Esophagus squamous epithelium (tissue), 5 donors: ENCODE measurements at places on chromosomes 6 and 20.

- no peak for DNase-seq
These were observed 1.1 kb downstream of the PPIL4 start for GRCh38 chr6:149544646-149545257.

DNA sequence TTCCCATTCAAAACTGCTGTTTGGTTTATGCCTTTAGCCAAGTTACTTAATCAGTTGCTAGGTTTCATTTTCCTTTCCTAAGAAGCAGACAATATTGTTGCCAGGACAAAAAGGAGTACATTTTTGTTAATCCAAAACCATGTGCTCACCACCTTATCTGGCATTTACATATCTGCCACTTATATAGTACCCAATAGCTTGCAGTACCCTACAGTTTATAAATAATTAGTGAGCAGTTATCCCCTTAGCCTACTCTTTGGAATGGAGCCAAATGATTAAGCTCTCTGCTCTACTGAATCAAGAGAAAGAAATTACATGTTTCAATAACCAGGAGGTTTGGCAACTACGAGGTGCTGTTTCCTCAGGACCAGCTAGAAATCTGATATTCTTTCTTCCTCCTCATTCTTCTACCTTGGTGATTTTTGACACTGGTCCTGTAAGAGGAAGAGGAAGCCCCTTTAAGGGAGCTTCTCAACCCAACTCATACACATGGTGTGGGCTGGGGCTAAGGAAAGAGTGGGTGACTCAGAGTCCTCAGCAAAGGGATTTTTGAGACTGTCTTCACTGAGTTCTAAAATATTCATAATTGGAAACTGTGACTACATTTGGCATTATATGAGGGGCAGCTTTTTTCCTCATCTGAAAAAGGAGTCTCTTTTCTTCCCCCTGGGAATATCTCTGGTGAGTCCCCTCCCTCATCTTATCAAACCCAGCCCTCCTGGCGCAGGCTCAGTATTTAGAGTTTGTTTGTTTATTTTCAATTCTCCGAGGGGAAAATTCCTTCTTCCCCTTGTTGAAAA lies 1.5 kb downstream of the ZNFX1 start:
- DNase-seq = no peak

DNA sequence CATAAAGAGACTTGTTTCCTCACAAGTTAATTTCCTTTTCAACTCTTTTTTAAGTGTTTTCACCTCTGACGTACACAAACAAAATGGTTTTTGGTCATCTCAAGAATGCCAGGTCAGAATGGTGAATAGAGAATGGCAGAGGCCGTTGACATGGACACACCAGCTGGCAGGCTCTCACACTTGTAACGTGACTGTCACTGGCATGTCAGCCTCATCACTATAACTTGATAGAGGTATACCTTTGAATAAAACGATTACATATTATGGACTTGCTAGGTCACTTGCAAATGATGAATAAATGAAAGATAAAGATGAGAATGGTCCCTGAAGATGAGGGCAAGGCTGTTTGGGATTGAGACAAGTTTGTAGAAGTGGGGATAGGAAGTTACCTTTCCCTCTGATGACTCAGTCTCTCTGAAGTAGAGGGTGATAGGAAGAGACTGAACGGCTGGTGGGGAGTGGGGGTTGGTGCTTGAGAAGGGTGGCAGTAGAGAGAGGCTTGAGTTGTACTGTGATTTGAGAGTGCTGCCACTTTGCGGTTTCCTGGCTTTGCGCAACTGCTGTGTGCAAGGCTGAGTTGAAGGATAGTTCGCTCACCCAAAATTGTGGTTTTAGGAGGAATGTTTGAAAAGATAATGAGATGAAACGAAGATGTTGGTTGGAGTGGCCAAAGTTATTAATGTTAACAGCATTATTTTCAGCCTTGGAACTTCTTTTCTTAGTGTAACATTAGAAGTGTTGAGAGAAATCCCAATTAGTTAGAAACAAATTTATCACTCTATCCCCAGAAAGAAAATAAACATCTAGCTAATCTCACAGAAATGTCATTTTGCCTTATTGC lies 30.3 kb downstream of the TBPL1 start:
- DNase-seq = no peak

GRCh38 chr6:111834356-111834755 lies 38.9 kb downstream of the FYN start:
- no peak for DNase-seq

DNA sequence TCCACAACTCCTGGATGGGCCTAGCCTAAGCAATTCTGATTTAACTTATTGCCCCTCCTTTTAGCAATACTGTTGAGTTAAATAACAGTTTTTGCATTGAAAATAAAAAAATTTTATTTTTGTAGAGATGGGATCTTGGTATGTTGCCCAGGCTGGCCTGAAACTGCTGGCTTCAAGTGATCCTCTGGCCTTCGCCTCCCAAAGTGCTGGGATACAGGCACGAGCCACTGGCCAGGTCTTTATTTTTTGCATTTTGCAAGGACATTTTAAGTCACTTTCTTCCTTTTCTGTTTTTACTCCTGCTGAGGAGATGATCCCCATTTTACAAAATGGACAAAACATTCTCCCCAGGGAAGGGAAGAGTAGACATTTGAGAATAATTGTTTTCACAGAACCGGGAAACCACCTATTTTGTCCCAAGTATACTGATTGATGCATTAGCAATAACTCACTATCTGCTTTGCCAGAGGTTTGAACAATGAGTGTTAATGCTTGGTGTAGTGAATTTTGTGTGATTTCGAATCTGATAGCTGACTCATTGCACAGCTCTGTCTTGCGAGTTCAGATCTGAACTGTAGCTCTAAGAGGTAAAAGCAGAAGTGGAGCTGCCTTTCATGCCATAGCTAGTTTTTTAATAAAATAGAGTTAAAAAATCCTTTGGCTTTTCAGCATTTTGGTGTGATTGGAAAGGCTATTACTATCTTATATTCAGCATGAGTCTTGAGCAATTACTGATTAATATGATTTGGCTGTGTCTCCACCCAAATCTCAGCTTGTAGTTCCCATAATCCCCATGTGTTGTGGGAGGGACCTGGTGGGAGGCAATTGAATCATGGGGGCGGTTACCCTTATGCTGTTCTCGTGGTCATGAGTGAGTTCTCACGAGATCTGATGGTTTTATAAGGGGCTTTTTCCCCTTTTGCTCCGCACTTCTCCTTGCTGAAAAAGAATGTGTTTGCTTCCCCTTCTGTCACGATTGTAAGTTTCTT lies 20.9 kb downstream of the IGF2R start:
- DNase-seq = no peak

DNA sequence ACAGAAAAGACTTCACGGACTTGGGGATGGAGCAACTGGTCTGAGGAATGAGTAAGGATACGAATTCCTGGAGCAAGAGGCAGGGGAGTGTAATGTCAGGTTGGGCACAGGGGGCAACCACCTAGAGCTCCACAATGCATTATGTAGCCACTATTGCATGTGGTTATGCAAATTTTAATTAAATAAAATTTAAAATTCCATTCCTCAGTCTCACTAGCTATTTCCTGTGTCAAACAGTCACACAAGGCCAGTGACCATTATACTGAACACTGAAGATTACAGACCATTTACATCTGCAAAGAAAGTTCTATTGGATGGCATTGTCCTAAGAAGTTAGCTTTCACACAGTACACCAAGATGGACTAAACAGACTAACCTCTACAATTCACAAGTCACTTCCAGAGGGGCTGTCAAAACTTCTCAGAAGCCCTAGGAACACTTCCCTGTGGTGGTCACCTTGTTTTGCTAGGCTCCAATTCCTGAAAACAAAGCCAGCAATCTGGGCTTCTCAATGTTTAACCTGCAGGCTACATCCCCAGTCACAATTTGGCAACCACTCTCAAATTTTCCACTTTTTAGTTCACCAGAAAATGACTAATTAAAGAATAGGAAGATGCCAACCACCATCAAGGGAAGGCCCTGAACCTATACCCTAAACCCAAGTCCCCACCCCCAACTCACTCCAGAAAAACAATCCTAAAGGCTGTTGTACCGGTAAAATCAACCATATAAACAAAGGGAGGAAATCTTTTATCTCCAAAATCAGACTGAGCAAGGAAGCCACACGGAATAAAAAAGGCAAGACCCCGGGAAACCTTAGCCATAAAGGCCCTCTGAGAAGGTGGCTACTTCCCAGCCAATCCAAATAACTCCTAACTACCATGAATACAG lies 34.2 kb upstream of the C20orf203 start:
- DNase-seq = no peak

DNA sequence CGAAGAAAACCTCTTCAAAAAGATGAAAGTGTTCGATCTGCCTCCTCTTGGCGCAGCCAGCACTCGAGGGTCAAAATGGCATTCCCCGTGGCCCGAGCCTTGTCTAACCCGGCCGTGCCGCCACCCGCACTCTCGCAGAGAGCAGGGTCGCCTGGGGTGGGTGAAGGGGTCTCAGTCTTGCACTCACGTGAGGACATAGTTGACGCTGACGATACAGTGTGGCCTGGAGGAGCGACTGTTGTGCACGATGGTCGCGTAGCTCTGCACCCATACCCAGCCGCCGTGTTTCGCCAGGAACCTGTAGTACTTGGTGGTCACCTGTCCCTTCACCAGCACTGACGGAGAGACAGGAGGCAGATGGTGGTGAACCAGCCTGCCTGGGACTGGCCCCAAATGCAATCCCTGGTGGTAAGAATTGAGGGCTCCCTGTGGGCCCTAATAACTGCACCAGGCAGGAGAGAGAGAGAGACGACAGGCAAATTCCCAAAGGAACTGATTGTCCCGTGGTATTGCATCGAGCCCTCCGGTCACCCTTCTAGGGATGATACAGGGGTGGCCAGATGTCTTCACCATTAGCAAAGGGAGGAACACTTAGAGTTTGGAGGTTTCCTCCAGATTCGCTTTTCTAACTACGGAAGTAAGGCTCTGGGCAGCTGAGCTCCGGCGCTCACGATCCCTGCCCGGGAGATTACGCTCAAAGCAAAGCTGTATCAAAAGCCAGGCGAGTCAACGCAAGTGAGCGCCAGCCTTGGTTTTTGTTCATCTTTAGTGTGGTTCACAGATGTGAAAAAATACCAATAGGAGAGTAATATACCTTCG lies 17.4 kb downstream of the SIM1 start:
- no peak for DNase-seq

DNA sequence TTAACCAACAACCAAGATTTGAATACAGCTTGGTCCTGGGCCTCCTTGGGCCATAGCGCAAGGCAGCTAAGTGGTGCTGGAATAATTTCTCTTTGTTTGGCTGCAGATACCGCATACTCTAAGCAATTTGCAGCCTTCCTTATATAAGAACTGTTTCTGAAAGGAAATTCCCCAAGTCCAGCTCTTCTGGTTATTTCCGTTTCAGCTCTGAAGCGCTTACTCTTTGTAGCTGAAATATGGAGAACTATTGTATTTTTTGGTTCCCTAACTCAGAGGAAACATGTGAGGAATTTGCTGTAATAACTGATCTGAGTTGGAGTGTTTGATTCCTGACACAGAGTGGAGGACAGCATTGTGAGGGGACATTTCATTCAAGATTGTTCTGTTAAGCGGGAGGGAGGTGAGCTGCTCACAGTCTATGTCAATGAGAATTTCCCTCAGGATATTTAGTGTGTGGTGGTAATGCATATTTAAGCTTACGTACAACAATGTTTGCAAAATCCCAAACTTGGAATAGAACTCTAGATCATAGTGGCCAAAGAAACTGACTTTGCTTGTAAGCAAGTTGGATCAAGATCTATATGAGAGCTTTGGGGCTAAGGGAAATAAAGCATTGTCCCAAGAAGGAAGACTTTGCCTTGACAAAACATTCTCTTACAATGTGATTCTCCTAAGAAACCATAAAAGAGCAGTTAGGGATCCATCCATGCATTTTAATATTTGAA lies 576.6 kb upstream of the FLRT3 start:
- DNase-seq = no peak

DNA sequence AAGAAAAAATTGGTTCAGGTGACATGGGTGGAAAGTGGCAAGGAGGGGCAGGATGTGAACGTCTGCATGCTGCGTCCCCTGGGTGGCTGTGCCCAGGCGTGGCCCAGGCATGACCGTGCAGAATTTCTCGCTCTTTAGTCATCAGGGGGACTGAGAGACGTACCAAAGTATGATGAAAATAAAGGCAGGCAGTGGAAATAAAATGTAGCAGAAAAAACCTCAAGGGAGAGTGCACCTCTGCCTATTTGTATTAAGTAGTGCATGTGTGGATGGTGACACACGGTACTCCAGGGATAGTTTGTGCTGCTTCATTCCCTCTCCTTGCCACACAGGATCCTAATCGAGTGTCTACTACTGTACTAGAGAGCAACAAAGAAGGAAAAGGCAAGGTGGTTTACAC lies 81.1 kb downstream of the ATP9A start:
- DNase-seq = no peak

- DNase-seq = no peak
These were observed 322.4 kb upstream of the TSHZ2 start for GRCh38 chr20:52649727-52650126.

GRCh38 chr6:16921399-16922110 lies 160.3 kb upstream of the ATXN1 start:
- no peak for DNase-seq

- no peak for DNase-seq
These were observed 657.1 kb downstream of the DOK5 start for GRCh38 chr20:55132523-55132922.
